ENCODE measurements at places on chromosomes 6 and 20.

GRCh38 chr6:134544737-134545136 is 226.8 kb upstream of the SGK1 start:
- DNase-seq: no peak

GRCh38 chr6:156686301-156686994 is 90.7 kb upstream of the ARID1B start:
- DNase-seq: peak; percentile 56

- DNase-seq: peak; percentile 69
Observed at GRCh38 chr6:6494677-6495076, 93.8 kb upstream of the LY86 start.

DNA sequence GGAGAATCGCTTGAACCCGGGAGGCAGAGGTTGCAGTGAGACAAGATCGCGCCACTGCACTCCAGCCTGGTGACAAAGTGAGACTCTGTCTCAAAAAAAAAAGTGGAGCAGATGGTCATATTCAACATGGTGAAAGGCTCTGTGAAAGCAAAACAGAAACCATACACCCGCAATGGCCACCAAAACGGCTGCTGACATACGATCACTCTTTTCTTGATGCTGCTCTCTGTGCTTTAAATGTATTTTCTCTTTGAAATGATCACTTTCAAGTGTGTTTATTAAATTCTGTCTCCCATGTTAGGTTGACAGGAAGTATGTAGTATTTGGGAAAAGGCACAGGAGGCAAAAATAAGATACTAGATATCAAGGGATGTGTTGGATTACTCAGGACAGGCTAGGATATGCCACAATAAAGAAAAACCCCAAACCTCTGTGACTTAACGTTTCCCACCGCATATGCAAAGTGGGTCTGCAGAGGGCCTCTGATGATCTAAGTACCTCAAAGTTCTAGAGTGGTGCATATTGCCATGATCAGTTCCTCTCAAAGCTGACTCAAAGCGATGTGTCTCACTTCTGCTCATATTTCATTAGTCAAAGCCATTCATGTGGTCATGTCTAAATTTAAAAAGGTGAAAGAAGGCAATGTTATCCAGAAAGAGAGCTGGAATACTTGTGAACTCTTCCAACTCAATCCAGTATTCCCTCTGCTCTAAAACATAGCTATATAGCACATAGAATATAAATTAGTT is 155.1 kb upstream of the SOX4 start:
- peak; percentile 50 for DNase-seq

GRCh38 chr20:43525021-43525420 is 17.5 kb downstream of the L3MBTL1 start:
- DNase-seq: no peak

DNA sequence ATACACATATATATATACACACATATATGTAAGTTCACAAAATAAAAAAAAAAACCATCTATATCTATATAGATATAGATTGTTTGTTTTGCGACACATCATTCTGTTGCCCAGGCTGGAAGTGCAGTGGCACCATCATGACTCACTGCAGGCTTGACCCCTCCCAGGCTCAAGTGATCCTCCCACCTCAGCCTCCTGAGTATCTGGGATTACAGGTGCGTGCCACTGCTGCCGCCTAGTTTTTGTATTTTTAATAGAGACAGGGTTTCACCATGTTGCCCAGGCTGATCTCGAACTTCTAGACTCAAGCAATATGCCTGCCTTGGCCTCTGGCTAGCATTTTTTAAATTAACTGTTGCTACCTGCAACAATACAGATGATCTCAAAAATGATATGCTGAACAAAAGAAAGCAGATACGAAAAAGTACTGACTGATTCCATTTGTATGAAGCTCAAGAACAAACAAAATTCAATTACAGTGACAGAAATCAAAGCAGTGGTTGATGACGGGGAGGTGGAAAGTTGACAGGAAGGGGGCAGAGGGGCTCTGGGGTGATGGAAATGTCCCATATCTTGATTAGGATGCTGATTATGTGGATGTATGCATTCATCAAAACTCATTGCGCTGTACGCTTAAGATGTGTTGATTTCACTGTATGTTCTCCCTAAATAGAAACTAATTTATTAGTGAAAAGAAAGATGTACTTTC is 49.6 kb downstream of the ATXN1 start:
- DNase-seq: peak; percentile 93

DNA sequence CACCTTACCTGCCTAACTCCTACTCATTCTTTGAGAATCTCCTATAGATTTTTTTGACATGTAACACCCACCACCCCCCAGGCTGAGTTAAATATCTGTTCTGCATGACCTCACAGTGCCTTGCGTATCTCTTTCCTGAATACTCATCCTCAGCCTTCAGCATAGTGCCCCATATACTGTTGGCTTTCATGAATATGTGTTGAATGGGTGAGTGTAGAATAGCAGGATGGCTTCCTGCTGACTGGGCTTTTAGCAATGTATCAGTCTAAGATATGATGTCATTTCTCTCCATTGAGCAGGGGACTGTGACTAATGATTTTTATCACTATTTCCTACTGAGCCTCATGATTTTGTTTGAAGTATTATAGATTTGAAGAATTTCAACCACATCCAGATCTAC is 361.6 kb upstream of the MARCKS start:
- DNase-seq: peak; percentile 93

- no peak for DNase-seq
Observed at GRCh38 chr6:149449831-149450678, 34.8 kb downstream of the ZC3H12D start.

GRCh38 chr6:146785001-146785585 is 186.3 kb downstream of the ADGB start:
- DNase-seq: peak; percentile 46

- no peak for DNase-seq
Observed at GRCh38 chr6:157430834-157431233, 49.8 kb downstream of the ZDHHC14 start.

GRCh38 chr20:19079536-19080299 is 132.7 kb upstream of the SLC24A3 start:
- DNase-seq: peak; percentile 44

DNA sequence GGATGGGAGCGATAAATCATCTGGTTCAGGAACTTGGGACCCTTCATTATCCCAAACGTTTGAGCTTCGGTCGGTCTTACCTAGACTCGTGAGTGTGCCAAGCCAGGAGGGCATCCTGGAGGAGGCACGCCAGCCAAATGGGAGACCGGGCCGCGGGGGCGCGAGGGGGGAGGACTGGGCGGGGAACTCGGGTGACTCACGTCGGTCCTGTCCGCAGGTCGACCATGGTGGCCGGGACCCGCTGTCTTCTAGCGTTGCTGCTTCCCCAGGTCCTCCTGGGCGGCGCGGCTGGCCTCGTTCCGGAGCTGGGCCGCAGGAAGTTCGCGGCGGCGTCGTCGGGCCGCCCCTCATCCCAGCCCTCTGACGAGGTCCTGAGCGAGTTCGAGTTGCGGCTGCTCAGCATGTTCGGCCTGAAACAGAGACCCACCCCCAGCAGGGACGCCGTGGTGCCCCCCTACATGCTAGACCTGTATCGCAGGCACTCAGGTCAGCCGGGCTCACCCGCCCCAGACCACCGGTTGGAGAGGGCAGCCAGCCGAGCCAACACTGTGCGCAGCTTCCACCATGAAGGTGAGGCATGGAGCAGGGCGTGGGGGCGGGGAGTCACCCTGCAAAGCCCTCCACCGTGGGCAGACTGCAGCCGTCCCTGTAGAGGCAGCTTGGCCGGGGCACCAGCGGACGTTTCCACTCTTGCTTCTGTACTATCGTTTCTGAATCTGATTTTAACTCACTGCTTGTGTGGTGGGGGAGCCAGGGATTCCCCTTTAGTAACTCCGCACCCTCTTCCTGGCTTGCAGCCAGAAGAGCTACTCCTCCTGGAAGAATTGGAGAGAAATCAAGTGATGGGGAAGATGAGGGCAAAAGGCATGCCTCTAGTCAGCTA is 2.7 kb downstream of the BMP2 start:
- no peak for DNase-seq

GRCh38 chr6:158384671-158385110 is 72.4 kb downstream of the TULP4 start:
- DNase-seq: peak; percentile 9

DNA sequence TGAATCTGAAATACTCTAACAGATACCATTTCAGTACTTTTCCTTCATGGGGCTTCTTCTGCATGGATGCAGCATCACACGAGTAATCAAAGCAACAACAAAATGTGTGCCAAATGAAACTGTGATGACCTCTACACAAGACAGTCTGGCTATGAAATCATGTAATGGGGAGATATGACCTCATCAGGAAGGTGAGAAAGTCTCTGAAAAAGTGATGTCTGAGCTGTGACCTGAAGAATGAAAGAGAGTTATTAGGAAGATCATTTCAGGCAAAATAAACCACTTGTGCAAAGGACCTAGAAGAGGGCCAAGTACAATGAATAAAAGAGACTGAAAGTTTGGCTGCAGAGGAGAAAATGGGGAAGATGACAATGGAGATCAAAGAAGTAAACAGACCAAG is 182.8 kb downstream of the PTPRK start:
- DNase-seq: peak; percentile 35

DNA sequence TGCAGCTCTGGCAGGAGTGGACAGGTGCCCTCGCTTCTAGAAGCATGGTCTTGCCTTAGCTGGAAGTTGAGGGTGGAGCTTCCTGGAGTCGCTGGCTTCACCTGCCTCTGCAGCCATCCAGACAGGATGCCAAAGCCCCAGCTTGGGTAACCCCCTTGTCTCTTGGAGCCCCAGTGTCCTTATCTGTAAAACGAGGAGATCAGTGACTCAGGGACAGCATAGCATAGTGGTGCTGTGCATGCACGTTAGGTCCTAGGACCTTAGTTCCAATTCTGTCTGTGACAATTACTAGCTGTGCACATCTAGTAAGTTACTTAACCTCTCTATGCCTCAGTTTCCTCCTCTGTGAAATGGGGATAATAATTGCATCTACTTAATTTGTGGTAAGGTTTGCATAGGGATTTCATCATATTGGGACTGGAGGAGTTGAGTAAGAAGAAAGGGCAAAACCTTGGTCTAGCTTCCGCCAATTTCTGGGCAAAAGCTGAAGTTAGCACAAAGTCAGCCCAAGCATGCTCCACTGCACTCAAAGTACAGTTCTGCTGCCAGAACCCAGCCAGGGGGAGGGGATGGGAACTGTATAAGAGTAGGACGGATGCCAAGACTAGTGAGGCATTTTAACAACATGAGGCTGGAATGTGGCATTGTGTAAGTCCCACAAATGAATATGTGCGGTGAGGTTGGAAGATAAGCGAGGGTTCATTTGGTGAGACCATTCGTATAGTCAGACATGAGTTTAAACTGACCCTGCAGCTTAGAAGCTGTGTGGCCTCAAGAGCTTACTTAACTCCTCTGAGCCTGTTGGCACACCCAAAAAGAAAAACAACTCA is 24.5 kb downstream of the TOX2 start:
- DNase-seq: peak; percentile 95

- no peak for DNase-seq
Observed at GRCh38 chr6:11330413-11330760, 97.9 kb upstream of the NEDD9 start.

DNA sequence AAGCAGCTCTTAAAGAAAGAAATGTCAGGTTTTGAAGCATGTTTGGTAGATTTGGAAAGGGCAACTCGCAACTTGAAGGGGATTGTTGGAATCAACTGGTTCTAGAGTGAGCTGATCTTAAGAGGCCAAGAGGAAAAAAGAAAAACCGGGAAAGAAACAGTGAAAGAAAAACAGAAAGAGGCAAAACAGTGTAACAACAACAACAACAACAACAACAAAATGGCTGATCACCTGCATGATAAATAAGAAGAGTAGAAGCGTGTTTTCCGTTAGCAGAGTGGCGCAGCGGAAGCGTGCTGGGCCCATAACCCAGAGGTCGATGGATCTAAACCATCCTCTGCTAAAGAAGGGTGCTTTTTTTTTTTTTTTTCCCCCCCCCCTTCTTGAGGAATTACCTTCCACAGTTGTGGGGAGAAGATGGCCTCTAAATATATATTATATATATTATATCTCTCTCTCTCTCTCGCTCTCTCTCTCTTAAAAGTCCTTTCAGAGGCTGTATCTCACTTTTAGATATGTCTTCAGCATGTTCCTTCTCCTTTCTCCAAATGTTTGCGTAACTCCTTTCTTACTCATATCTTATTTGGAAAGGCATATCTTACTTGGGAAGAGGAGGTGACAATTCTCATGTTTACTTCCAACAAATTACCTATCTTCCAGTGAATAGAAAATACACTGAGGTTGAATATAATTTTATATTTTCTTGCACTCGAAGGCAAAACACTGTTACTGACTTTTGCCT is 134.4 kb downstream of the OR2B2 start:
- DNase-seq: peak; percentile 32

Data from bronchial epithelial cell (primary cell).